ENCODE measurements at places on chromosomes 4 and X.

DNA sequence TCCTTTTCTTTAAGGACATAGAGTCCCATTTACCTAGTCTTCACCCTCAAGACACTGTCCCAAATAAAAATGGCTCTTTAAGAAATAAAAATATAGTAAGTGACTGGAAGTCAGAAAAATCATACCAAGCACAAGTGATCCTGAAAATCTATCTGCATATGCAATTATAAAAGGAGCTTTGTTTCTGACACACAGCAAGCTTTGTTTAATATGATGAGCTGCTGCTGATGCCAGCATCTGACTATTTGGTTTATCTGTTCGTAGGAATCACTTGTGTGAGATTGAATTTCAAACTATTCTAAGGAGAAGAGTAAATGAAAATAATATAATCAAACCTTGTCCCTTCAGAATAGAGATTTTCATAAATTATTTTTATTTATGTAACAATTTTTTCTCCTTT, 332.4 kb downstream of the PCDH7 start:
- DNase-seq, result no peak

GRCh38 chr4:134365852-134366251, 164.3 kb upstream of the PABPC4L start:
- no peak for DNase-seq

- no peak for DNase-seq
These were observed 53.8 kb upstream of the USP9X start for GRCh38 chrX:41031256-41031967.

DNA sequence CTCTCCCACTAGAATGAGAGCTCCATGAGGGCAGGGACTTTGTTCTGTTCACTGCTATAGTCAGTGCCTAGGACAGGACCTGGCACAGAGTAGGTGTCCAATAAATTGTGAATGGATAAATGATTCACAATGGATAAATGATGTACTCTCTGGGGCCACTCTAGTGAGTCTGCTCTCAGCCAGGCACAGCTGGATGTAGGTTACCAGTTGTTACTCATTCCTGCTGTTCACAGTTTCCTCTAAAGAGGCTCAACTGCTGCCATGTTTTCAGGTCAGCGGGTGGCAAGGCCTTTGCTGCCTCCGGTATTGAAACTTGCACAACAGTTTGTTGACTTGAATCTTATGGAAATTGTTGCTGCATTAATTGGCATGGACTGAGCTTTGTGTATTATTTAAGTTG, 99.1 kb downstream of the NHSL2 start:
- no peak for DNase-seq

- DNase-seq, result no peak
These were observed 127.1 kb downstream of the INPP4B start for GRCh38 chr4:142718981-142719380.

Measured in stimulated activated CD4-positive, alpha-beta T cell treated with anti-CD3 and anti-CD28 coated beads, Interleukin-4, amount 100 ng/mL, for 4 hours (primary cell).